T-helper 17 cell (primary cell): ENCODE measurements at places on chromosomes 6 and 20.

DNA sequence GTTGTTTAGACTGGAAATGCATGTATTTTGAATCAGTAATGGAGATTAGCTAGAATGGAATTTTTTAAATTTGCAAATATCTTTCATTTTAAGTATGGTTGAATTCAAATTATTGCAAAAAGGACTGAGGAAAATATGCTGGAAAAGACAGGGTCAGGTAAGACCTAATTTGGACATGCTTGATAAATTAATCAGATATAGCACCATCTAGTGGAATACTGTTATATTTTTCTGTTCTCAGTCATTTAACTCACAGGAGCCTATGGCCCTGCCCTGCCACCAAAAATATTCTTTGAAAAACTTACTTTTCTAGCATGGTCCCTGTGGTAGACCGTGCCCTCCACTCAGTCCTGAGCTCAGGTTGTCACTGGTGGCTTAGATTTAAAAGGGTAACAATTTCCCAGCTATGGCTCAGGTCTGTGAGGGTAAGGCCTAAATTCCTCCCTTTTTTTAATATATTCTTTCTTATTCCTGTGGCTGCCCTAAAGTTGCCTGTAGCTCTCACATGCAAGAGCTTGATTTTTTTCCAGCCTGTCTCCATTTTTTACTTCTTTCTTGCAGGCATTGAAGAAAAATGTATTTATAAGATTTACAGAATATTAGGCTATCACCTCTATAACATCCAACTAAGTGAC, 25.3 kb upstream of the KIAA1586 start:
- DNase-seq = no peak

GRCh38 chr6:163166507-163166906, 248.0 kb upstream of the QKI start:
- DNase-seq = no peak

- no peak for DNase-seq
Observed at GRCh38 chr6:152552616-152553209, 84.4 kb downstream of the SYNE1 start.

- DNase-seq = no peak
Observed at GRCh38 chr6:15511248-15512125, 151.3 kb downstream of the DTNBP1 start.

DNA sequence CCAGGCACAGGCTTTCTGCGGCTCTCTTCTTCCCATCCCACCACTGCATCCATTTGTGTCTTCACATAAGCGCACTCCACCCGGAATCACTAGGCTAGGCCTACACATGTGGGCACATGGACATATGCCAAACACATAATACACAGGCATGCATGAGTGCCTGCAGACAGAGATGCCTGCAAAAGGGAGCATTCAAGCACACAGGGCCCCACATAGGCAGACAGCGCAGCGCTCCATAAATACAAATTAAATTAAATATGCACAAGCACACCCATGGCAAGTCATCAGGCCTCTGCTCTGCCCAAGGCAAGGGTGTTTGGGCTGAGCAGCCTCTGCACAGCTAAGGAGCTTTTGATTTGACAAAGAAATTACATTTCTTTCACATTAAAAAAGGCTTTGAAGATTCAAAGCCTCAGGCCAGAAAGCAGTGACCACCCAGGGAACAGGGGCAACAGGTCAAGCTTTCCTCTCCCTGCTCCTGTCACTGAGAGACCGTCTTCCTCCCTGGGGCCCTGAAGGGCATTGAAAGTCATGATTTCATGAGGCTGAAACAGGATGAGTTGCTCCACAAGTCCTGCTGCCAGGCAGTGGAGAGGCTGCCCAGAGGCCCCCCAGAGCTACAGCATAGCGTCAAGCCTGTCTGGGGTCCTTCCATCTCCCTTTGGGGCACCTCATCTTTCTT, 134.2 kb upstream of the LRFN2 start:
- DNase-seq = no peak

- peak; percentile 15 for DNase-seq
Observed at GRCh38 chr6:158283304-158283980, 28.8 kb upstream of the TULP4 start.

DNA sequence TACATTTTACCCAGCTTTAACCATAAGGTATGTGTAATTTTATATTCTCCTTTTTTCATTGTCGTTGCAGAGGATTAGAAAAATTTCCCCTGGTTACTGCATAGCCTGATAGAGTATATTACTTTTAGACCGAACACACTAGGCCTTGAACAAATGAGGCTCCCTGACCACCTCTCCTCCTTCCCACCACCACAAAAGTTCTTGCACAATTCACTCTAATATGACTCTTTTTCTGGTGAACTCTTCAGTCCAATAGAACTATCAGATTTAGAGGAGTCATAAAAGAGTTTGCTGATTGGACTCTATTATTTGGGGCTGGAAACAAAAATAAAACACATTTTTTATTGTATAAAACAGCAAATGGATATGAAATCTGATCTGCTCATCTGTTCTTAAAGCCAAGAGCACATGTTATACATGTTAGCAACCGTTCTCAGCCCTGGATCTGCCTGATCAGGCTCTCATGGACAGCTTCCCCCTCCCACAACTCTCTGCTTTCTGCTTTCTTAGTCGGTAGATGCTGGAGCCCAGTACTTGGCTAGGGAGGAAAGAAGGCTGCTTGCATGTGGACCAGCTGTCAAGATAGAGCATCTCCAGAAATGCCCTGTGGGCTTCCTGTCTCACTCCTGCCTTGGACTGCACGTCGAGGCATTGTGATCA, 83.5 kb downstream of the CD164 start:
- no peak for DNase-seq

DNA sequence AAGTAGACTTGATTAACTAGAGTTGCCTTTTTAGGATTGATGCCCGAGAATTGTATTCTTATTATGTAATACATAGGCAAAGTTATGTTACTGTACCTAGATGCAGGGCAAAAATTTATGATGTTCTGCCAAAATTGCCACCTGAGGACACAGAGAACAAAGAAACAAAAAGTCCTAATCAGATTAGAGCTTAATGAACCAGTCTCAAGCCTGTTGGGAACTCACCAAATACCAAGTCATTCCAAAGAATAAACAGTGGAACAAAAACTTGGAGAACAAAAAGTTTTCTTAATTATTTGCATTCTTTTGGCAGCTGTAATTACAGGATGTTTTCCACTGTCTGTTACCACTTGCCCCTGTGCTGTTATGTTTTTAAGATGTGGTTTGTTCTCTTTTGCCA, 154.7 kb upstream of the SGK1 start:
- no peak for DNase-seq

- no peak for DNase-seq
Observed at GRCh38 chr6:111603685-111604084, 2.0 kb downstream of the TRAF3IP2 start.

- DNase-seq = no peak
Observed at GRCh38 chr20:49132995-49133478, 55.1 kb downstream of the STAU1 start.

GRCh38 chr20:59940129-59940955, at the start of the genes FAM217B and PPP1R3D:
Gene FAM217B, plus strand, starts transcription at chr20:59940389. Its CDS starts 3,555 bp downstream, at chr20:59943944.
Gene PPP1R3D, minus strand, starts transcription at chr20:59940305. Its CDS starts 374 bp downstream, at chr20:59939931.
- DNase-seq = peak; percentile 84

DNA sequence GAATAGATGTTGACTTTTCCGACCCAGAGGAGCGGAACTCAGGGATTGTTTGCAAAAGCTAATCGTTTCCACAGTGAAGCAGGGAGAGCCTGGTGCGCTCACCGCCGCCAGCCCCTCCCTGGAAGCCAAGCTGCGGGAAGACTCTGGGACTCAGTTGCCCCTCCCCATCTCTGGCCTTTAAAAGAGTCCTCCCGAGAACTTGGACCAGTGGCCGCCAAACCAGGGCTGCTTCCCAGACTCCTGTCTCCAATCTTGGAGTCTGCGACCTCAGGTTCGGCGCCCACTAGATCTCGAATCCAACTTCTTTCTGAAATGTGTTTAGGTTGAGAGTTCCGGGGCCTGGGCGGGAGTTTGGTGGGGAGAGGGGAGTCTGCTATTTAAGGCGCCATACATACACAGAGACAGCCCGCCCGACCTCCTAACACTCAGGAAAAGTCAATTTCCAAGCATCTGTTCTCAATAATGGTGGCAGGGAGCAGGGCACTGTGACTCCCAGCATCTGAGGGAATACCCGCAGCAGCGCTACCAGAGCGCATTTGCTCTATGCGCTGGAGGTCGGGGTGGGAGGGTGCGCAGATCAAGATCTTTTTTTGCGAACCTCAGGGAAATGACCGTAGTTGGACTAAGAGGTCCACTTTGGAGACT, 800 bp upstream of the GRIK2 start:
- DNase-seq = no peak

DNA sequence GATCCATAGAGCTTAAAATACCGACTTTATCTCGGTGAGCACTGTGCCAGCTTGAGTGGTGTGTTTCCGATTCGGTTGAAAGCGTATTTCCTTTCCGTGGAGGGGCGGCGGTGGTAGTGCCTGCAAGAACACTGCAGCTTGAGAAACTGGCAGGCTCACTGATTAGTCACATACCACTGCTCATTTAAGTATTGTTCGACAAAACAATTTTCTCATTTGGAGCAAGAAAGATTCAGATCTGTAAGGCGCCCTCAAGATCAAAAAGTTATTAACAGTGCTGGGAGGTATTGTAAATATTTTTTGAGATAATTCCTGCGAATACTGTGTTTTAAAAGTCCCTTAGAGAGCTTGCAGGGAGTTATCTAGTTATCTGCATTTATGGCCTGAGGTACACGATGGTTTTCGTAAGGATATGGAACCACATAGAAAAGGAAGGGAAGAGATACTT, 1.3 kb downstream of the MAPK14 start:
- peak; percentile 46 for DNase-seq

- no peak for DNase-seq
Observed at GRCh38 chr20:63344616-63345327, 16.4 kb downstream of the CHRNA4 start.

DNA sequence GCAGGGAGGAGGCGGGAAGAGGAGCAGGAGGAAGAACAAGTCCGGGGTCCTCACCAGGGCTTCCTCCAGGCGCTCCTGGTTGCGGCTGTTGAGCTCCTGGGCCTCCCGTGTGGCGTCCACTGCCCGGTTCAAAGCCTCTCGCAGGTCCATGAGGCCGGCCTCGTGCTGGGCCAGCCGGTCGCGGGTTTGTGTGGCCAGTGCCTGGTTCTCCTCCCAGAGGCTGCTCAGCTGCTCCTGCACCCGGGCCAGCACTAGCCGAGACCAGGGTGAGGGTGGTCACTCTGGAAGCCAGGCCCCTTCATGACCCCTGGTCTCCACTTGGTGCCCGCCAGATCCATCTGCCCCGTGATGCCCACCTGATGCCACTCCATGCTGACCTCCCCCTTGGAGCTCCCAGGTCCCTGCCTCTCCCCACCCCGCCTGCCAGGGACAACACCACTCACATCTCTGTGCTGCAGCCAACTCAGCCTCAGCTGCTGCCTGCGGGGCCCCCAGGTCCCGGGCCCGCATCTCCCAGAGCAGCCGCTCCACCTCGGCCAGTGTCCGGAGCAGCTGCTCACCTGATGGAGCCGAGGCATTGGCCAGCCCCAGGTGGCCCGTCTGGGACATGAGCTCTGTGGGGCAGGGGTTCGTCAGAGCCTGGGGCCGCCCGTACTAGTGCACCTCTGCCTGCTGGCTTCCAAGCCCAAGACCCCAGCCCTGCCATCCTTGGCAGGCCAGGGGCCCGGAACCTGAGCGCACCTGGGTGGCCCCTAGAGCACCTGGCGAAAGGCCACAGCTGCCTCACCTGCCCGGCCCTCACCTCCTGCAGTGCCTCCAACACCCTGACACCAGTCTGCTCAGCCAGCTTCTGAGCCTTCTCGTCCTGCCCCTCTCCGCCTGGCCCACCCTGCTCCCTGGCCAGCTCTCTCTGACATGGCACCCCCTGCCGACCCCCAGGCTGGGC, 15.9 kb downstream of the ADRM1 start:
- no peak for DNase-seq

DNA sequence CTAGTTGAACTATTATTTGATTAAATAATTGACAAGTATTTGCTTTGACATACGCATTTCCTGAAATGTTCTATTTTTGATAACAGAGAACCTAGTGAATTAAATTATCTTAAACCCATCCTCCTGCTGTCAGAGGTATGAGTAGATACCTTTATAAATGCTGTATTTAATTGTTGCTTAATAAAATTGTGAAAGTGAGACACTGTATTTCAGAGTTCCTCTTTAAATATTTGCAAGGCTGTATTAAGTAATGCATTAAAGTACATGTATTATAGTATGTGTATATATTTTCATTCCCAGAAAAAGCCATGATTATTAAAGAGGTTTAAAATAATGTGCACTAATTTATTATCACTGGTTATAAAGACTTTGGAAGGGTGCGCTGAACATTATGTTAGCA, 483.8 kb downstream of the TFAP2B start:
- DNase-seq = no peak

- no peak for DNase-seq
Observed at GRCh38 chr20:59160389-59161115, 3.1 kb upstream of the ZNF831 start.

GRCh38 chr6:20708367-20709124, 174.3 kb downstream of the CDKAL1 start:
- DNase-seq = no peak

DNA sequence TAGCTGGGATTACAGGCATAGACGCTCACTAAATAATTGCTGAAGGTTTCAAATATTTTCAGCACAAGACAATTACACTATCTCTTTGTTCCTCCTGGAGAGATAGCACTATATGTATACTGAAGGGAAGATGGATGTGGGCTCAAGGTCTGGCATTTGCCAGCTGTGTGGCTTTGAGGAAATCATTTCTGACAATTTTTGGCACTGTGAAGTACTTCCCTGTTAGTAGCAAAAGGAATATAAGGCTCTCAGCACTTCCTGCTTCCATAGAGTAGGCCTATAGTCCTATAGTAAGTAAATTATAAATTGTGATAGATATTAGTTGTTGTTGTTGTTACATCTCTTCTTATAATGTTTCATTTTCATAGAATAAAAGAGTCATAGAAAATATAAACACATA, 271.1 kb downstream of the SAMD5 start:
- no peak for DNase-seq
